ENCODE measurements at places on chromosomes 2 and 18.

- DNase-seq = no peak
These were observed 131.2 kb downstream of the MYT1L start for GRCh38 chr2:2199841-2200240.

DNA sequence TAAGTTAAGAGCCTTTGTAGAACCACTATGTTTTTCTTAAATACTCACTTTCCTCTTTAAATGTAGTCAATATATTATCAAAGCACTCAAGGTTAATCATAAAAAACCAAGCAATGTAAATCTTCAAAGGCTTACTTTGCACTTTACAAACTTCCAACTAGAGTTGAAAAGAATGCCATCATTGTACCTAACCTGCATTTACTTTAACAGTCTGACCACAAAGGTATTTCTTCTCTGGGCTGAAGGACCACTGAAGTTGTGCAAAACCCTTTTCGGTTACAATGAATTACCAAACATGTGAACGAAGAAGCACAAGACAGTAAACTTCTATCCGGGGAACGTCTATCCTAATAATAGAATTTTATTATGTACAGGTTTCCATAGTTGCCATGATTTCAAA is 3.0 kb downstream of the HNRNPLL start:
- DNase-seq = no peak

DNA sequence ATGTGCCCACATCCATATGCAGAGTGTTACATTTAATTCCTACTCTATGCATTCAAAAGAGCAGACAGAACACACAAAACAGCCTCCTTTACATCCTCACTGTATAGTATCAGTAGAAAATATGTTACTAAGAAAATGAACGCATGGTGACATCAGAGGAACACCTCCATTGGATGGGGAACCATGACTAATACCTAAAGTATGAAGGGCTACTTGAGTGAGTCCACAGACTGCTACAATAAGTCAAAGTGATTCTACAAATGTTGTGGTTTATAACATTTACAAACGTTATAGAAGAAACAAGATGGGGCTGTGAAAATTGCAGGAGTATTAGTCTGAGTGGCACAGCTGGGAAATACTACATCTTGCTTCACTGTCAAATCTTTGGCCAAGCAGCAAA is 1830.9 kb upstream of the PIK3C3 start:
- peak; percentile 73 for DNase-seq

DNA sequence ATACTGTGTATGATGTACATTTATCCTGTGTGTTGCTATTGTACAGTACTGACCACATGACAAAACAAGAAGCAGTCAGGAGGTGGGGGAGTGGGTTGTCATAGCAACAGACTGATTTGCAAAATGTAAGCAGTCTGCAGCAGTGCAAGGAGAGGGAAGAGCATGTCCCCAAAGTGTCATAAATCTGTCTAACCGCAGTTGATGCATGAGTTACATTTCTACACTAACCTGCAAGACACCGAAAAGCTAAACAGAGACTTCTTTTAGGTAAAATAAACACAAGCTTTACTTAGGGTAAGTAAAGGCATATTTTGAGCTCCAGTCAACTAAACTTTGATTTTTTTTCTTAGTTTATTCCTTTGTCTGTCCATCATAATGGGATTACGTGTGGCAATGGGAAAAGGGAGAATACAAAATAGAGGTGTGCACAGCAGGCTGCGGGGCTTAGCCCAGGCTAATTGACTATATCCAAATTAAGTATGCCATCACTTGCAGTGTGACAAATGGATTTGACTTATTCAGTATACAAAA is 134.5 kb downstream of the MEIS1 start:
- peak; percentile 81 for DNase-seq

- DNase-seq = no peak
These were observed 195.8 kb downstream of the MTX2 start for GRCh38 chr2:176464886-176465564.

DNA sequence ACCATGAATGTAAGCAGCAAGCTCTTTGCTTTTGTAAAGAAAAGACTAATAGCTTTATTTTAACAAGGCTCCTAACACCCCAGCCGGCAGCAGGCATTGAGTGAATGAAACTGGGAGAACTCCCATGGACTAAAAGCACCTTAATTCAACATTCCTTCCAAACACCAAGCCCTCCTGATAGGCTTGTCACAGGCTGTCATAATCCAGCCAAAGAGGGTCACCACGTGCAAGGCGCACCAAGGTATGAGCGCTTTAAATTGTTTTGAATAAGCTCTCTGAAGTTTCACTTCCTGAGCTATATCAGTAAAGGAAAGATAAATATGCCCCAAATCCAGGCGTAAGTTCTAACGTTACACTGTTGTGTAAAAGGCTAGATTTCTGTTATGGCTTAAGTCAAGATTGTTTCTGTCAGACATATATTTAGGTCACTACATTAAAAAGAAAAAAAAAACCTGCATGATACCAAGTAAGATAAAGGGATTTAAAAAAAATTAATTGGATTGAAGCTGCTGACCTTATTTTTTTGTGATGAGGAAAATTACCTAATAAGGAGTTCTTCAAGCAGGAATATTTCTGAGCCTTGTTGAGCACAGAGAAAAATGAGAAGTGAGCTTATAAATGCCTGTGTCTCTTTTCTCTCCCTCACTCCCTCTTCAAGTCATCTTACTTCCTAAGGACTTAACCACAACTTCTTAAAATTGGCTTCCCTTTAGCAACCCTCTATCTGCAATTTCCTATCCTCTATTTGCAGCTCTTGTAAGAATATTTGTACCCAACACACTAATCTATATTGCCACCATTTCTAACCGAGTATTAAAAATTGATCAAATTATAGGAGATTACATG is 136.1 kb upstream of the NRP2 start:
- DNase-seq = no peak

GRCh38 chr2:231604101-231604684 is 11.5 kb downstream of the TEX44 start:
- no peak for DNase-seq

DNA sequence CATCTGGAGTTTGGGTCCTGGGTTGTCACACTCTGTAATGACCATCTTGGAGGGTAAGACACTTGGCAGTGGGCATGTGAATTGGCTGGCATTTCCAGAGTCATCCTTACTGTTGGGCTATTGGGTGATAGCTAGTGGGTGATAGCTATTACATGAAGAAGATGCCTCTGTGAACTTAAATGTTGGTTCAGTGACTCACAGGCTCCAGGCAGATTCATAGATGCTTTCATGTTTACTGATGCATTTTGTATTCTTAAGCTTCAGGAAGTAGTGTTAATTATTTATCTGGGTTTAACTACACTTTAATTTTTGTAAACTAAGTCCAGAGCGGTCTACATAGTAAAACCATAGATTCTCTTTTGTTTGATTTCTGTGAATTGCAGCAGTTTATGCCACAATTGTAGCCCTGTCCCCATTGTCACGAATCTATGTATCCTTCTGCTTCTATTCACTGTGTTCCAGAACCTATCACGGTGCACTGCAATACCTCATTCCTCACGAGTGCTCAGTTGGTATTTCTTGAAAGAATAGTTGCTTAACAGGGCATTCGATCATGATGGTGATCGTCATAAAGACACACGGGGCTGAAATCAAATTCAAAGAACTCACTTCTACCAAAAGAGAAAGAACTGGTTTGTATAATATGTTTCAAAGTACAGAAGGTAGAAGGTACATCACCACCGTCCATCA is 79.7 kb downstream of the GBX2 start:
- DNase-seq = peak; percentile 83

- no peak for DNase-seq
These were observed 38.8 kb downstream of the CENPO start for GRCh38 chr2:24832073-24832461.

GRCh38 chr2:122528061-122528460 is 772.6 kb downstream of the TSN start:
- peak; percentile 53 for DNase-seq

GRCh38 chr2:5328826-5329225 is 363.4 kb upstream of the SOX11 start:
- peak; percentile 22 for DNase-seq

GRCh38 chr2:112121682-112122254 is 16.4 kb upstream of the FBLN7 start:
- DNase-seq = peak; percentile 56

DNA sequence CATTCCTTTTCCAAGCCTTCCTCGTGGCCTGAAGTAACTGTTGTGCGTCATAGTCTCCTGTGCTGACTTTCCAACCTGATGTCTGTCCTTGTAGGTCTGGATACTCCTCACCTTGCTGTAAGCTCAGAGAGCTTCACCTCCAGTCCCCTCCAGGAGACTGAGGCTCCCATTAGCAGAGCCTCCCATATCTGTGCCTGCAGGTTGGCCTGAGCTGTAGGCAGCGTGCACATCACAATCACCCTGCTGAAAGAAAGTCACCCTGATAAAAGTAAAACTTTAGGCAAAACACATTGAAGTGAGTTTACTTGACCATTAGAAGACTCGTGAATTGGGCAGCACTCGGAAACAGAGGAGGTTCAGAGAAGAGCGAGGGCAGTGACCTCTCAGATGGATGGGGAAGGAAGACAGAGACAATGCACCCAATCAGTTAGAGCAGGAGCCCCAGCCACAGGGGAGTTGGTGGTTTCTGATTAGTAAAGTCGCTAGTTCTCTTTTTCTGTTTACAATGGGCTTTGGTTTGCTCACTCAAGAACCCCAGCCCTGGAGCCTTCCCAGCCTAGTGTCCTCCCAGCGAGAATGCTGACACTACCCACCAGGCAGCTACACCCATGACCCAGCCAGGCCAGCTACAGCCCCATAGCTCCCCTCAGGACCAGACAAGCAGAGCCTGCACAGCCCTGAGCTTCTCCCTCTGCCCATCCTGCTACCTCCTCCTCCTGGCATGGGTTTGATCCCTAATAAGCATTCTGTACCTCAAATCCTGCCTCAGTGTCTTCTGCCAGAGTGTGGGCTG is 12.1 kb upstream of the TPO start:
- DNase-seq = no peak

DNA sequence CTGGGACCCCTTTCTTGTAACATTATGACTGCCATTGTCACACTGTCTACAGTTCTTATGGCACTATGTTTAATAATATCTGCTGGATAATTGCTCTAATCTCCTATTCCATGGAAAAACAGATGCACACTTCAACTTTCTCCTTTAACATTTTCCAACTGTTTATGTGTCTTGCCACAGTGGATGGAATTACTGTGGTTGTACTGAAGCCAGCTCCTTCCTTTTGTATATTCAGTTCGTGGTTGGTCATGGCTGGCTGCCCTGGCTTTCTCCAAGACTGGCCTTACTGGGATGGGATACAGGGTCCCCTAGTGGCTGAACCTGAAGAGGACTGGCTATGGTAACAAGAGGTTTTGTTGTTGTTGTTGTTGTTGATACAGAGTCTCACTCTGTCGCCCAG is 113.9 kb downstream of the SS18 start:
- DNase-seq = peak; percentile 7

DNA sequence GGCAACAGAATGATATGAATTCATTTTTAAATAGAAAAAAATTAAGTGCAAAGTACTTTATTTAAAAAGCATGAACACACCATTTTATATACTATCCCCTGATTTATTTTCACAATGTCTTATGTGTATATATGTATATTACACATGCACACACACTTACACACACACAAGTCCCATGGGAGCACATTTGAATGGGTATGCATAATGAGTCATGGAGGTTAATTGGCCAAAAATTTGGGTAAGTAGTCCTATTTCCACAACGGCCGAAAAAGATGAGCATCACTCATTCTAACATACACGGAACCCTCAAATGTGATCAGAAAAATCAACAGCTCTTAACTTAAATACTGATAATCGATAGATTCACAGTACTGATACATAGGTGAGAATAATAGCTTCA is 97.4 kb upstream of the NABP1 start:
- no peak for DNase-seq

- no peak for DNase-seq
These were observed 80.7 kb upstream of the DAPL1 start for GRCh38 chr2:158714420-158714819.

DNA sequence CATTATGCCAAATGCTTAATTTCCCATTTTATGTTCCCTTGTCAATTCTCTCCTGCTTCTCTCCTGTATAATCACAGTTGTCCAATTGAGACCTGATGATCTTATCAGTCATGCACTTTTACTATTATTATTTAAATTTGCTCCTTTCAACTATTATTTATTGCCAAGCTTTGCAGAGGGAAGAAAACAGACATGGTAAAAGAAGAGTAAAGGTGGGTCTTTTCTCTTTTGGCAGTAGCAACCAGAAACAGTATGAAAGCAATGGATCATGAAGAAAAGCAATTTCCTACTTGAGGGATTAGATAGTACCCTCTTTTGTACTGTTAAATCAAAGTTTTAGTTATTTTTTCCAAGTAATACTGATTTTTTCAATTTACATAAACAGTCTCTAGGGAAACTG is 667.4 kb downstream of the NRXN1 start:
- no peak for DNase-seq

GRCh38 chr2:10434886-10435819 is 13.0 kb downstream of the ODC1 start:
- DNase-seq = peak; percentile 78

GRCh38 chr2:227411320-227411989 is 23.7 kb upstream of the SCYGR1 start:
- DNase-seq = peak; percentile 90

DNA sequence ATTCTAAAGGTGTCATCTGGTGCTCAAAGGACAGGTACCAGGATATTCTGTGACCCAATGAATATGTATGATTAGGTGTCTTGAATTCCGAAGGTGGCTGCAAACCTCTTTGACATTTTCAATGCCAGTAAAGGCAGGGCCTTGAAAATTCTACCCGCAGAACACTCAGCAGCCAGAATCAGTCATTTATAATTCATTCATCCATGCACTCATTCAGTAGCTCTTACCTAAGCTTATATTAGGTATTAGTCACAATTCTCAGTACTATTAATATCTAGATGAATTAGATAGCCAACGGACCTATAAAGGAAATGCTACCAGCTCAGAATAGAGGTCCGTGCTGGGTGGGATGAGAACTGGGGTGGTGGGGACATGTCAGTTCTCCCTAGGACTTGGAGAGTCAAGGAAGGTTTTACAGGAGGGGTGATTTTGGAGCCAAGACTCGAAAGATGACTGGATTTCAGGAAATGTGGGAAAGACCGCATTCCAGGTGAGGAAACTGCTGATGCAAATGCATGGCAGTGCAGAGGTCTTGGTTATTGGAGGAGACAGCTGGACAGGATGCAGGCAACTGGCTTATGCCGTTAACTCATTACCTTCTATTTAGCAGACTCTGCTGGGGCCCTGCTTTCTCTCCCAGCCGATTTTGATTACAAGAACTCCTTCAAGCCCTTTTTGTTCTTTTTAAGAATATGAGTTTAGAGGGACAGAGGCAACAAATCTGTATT is 7.2 kb downstream of the TRIB2 start:
- DNase-seq = peak; percentile 73

- peak; percentile 61 for DNase-seq
These were observed 56.8 kb downstream of the ATF2 start for GRCh38 chr2:175111200-175111657.

- DNase-seq = peak; percentile 69
These were observed 46.2 kb upstream of the ITGAV start for GRCh38 chr2:186543561-186544131.

DNA sequence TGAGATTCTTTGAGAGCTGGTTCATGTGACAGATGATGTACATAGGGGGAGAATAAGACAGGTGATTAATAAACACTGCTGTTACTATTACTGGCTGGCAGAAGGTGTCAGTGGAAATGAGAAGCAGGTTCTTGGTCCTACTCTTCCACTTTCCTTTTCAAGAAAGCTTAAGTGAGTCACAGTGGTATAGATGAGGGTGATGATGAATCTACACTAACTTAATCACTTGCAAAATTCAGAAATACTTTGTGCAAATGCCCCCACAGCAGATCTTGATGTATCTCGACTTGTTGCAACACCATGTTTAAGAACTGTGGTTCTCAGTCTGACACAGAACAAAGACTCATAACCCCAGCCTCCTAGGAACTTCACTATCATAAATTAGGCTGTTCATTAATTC is 35.9 kb upstream of the MGAT5 start:
- peak; percentile 44 for DNase-seq
